ENCODE measurements at places on chromosomes 6 and 20.
A peak's percentile ranks its signal among the peaks of the same experiment; 100 is the strongest.

- H3K4me1 ChIP-seq, result no peaks in the 10 kb centered on the region
- H3K27me3 ChIP-seq, result no peaks in the 10 kb centered on the region
- no peak overlapping the region for H3K27ac ChIP-seq
- DNase-seq, result no peak
These were observed 208.2 kb upstream of the ZNF217 start for GRCh38 chr20:53801609-53802370.

- DNase-seq, result no peak
- H3K27me3 ChIP-seq, result no peaks in the 10 kb centered on the region
- no peak overlapping the region for H3K27ac ChIP-seq
- H3K36me3 ChIP-seq, result no peaks in the 10 kb centered on the region
- no peaks in the 10 kb centered on the region for H3K4me1 ChIP-seq
These were observed 102.6 kb downstream of the COL21A1 start for GRCh38 chr6:56144538-56145324.

DNA sequence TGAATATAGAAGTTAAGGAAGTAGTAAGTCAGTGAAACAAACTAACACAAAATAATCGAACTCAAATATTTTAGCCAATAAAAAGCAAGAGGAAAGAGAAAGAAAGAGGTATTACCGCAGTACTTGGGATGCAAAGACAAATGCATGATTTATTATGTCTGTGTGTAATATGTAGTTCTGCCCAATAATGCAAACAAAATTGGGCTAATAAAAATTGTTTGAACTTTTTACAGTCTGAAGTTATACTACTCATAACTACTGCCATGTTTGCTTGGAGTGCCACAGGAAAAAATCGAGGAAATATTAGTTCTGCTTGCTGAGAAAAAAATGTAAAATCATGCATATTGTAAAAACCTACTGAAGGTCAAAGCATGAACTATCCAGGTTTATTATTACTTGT is 360.3 kb upstream of the KCNQ5 start:
- H3K36me3 ChIP-seq, result no peaks in the 10 kb centered on the region
- no peaks in the 10 kb centered on the region for H3K27me3 ChIP-seq
- no peak for DNase-seq

DNA sequence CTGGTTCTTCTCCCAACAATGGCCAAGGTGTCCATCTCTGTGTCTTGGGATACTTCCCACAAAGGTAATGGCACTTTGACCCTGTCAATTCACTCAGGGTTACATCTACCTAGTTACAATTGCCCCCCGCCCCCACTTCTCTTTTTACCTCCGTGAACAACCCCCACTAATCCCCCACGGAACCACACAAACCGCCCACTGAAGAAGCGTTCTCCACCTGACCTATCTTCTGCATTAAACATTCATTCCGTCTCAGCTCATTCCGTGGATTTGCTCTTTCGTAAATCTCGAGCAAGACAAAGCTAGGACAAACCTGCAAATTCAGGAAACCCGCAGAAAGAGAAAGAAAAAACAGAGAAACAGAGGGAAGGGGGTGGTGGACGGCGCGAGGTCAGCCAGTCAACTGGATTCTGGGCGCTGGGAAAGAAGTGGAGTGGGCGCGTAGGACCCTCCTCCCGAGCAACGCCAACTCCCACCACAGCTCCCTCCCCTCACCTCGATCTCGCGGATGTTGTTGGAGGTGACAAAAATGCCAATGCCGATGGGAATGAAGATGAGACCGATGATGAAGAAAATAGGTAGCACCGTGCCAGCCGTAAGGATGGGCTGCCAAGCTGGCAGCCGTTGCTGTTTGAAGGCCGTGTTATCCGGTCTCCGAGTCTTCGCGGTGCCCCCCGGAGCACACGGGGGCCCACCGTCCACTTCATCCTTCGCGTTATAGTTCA is 523 bp downstream of the TMEM30A start:
- H3K36me3 ChIP-seq, result no peaks in the 10 kb centered on the region
- peaks cover 41% of the 10 kb centered on the region for H3K4me1 ChIP-seq
- H3K4me3 ChIP-seq, result peak overlapping the region; percentile 91
- no peaks in the 10 kb centered on the region for H3K27me3 ChIP-seq

DNA sequence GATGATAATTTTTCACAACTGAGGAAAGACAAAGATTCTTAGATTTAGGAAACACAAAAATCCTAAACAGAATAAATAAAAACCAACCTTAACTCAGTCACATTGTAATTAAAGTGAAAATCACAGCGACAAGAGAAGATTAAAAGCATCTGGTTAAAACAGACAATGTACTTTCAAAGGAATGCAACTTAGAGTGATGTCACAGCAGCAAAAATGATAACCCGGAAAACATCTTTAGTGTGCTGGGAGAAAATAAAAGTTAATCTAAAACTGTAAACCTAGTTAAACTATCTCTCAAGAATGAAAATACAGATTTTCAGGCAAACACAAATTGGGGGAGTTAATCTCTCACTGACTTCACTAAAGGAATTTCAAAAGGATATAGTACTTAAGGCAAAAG is 76.8 kb upstream of the OGFRL1 start:
- H3K27me3 ChIP-seq, result no peaks in the 10 kb centered on the region
- no peak for DNase-seq

DNA sequence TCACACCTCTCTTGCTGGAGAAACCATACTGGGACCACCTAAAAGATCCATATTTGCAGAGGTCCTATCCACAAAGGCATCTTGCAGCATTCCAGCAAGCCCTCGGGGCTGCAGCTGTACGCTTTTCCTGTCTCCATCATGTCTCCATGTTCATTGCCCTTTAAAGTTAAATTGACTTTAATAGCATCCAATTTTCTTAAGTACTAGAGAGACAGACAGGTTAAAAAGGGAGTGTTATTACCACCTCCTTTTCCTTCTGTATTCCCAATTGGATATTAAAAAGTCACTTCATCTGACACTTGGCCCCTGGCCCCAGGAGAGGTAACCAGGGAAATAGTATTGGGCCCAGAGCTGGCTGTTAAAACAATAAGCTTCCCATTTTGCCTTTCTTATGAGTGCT is 178.6 kb downstream of the UNC5CL start:
- no peak overlapping the region for H3K27ac ChIP-seq
- H3K27me3 ChIP-seq, result no peaks in the 10 kb centered on the region
- DNase-seq, result no peak

DNA sequence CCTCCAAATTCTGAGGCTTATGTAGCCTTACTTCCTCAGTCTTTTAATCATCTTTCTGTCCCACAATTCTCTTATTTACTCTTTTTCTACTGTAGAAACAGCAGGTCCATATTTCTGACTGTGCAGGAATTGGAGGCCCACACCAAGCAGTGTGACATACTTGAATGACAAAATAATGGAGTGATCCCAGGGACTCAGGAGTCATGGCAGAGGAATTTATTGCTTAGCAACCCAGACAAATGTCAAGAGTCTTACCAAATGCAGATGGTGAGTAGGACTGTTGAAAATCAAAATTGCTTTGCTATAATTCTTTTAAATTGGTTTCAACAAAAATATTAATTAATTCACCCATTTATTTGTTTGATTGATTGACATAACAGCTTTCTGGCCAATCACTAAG is 59.9 kb downstream of the HTR1B start:
- H3K27ac ChIP-seq, result no peak overlapping the region
- no peaks in the 10 kb centered on the region for H3K36me3 ChIP-seq
- no peaks in the 10 kb centered on the region for H3K4me1 ChIP-seq
- no peaks in the 10 kb centered on the region for H3K27me3 ChIP-seq

GRCh38 chr6:152225241-152225934 is 411.8 kb downstream of the SYNE1 start:
- H3K4me1 ChIP-seq, result no peaks in the 10 kb centered on the region
- no peak overlapping the region for H3K27ac ChIP-seq
- H3K27me3 ChIP-seq, result no peaks in the 10 kb centered on the region
- no peak overlapping the region for H3K4me3 ChIP-seq

DNA sequence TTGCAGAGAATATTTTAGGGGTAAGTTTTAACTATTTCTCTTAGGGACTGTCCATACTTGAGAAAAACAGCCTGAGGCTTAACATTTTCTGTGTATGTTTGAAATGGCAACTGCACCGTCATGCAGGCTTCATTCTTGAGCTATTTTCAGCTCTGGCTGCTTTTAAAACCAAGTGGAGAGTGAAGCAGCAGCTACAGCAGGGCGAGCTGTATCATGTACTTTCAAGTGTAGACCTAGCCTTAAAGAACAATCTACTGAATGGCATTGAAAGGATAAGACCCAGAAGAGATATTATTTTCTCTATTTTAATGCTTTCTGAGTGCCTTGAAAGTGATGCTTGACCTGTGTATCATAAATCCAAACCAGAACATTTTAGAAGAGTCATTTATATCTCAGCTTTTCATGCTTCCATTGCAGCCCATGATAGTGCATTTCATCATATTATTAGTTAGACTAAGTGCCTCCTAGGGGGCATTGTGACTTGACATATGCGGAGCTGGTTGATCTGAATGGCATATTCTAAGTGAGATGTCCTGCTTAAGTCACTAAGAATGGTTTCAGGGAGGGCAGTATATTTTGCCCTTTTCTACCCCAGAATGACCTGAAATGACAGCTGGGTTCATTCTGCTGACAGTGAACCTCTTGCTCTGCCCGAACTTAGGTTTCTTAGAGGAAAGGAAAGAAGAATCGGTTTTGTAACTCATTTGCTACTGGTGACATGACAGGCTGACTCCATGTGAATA is 85.3 kb downstream of the NKAIN2 start:
- no peaks in the 10 kb centered on the region for H3K27me3 ChIP-seq
- H3K36me3 ChIP-seq, result no peaks in the 10 kb centered on the region
- no peaks in the 10 kb centered on the region for H3K4me1 ChIP-seq
- no peak for DNase-seq

DNA sequence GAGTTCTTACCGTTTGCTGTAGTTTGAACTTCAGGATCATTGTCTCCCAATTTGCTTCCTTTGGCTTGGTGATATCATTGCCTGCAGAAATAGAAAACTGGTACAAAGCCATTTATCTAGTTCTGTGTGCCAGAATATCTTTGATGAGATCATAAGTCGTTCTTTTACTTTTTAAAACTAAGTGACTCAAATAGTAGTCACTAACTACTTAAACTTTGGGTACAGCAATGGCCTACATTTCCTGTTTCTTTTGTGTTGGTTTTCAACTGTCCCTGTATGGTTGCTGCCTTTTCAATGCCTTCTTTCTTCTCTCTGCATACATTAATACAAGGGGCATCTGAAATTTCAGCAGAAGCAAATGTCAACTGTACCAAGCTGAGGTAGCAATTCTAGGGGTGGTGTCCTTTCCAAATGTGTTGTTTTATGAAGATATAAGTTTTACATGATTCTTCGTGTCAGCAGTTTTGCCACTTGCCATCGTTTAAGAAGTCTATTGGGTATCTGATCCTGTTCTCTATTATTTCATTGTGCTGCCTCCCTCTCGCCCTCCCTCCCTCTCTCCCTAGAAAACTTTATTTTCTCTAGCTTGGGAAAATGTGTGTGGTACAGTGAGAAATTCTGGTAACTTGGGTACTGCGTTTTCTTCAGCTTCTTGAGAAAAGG is 238.5 kb downstream of the FARS2 start:
- no peaks in the 10 kb centered on the region for H3K4me1 ChIP-seq
- H3K4me3 ChIP-seq, result no peak overlapping the region
- no peaks in the 10 kb centered on the region for H3K36me3 ChIP-seq
- H3K27ac ChIP-seq, result no peak overlapping the region
- no peaks in the 10 kb centered on the region for H3K27me3 ChIP-seq
- no peak for DNase-seq

GRCh38 chr6:45728674-45729073 is 287.0 kb downstream of the CLIC5 start:
- no peaks in the 10 kb centered on the region for H3K4me1 ChIP-seq
- H3K27ac ChIP-seq, result no peak overlapping the region
- no peak overlapping the region for H3K4me3 ChIP-seq
- no peaks in the 10 kb centered on the region for H3K36me3 ChIP-seq

DNA sequence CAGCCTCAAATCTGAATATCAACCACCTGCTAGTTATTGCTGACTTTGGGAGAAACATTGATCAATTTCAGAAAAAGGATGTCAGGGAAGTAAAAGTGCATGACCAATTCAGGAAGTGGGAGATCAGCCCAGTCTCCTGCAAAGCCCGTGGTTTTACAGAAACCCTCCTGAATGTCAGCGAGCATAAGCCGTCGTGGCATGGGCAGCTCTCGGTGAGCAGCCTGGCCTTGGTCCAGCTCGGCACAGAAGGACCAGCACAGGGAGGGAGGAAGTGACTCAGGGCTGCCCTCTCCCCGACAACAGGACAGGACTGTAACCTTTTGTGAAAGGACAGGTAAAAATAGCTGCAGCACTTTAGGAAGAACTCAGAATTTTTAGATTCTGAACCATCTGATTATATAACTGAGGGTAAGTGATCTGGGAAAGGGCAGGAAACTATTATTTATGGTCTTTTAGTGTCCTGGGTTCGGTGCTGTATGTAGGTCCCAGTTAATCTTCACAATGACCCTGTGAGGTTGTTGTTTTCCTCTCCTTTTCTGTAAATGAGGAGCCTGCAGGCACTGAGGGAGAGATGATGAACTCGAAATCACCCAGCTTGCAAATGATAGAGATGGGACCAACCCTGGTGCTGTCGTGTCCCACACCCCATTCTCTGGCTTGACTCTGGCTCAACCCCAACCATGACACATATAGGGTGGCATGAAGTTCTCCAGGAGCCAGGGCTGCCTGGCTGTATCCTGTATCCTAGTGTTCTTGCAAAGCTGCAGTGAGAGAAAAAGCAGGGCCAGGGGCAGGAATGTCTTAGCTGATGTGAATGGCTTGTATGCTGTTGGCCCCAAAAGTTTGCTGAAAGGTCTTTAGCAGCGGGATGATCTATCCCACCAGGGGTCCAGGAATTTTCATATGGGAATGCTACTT is 37.6 kb downstream of the NRN1 start:
- no peak overlapping the region for H3K27ac ChIP-seq
- H3K4me3 ChIP-seq, result no peak overlapping the region
- H3K27me3 ChIP-seq, result no peaks in the 10 kb centered on the region
- no peaks in the 10 kb centered on the region for H3K4me1 ChIP-seq

All from CD8-positive, alpha-beta memory T cell (primary cell).